T-cell (primary cell): ENCODE measurements at places on chromosomes 5 and 9. TPM values are rescaled to one million over a fixed set of nuclear protein-coding genes. Genes with fewer than 3 reads are reported as not detected.
A peak's percentile ranks its signal among the peaks of the same experiment; 100 is the strongest.

GRCh38 chr9:13628526-13628925, 349.0 kb upstream of the MPDZ start:
- DNase-seq, result no peak
- H3K4me3 ChIP-seq, result no peak overlapping the region
- no peaks in the 10 kb centered on the region for H3K36me3 ChIP-seq

- peak overlapping the region; percentile 44 for H3K4me3 ChIP-seq
- peak; percentile 6 for DNase-seq
- H3K36me3 ChIP-seq, result no peaks in the 10 kb centered on the region
- H3K27me3 ChIP-seq, result no peaks in the 10 kb centered on the region
- H3K27ac ChIP-seq, result peak overlapping the region; percentile 38
Measured at GRCh38 chr9:21443849-21444625, 3.8 kb downstream of the IFNA1 start.

- no peak overlapping the region for H3K4me3 ChIP-seq
- no peak for DNase-seq
- no peaks in the 10 kb centered on the region for H3K4me1 ChIP-seq
- H3K27me3 ChIP-seq, result no peaks in the 10 kb centered on the region
Measured at GRCh38 chr9:109422641-109423040, 75.5 kb downstream of the PTPN3 start.

The NMUR2 gene
- total RNA-seq, result not detected

The ADRB2 gene
- 7.9 TPM for total RNA-seq

DNA sequence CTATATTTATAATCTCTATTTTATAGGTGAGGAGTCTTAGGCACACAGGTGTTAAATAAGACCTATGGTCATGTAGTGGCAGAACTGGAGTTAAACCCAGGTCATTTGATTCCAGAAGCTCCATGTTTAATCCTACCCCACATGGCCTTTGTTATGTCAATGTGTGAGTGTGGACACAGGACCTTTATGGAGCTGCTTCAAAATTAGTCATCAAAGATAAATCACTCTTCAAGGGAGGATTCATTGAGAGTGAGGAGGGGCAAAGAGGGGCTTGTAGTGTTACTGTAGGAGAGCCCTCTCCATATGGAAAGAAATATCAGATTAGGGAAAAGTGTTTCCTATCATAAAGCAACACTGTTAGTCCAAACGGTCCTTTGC, 74.6 kb upstream of the ARRDC3 start:
- H3K4me1 ChIP-seq, result no peaks in the 10 kb centered on the region
- H3K27me3 ChIP-seq, result no peaks in the 10 kb centered on the region
- H3K36me3 ChIP-seq, result no peaks in the 10 kb centered on the region
- H3K27ac ChIP-seq, result no peak overlapping the region
- DNase-seq, result no peak

The YIPF5 gene
- 41.3 TPM for total RNA-seq

DNA sequence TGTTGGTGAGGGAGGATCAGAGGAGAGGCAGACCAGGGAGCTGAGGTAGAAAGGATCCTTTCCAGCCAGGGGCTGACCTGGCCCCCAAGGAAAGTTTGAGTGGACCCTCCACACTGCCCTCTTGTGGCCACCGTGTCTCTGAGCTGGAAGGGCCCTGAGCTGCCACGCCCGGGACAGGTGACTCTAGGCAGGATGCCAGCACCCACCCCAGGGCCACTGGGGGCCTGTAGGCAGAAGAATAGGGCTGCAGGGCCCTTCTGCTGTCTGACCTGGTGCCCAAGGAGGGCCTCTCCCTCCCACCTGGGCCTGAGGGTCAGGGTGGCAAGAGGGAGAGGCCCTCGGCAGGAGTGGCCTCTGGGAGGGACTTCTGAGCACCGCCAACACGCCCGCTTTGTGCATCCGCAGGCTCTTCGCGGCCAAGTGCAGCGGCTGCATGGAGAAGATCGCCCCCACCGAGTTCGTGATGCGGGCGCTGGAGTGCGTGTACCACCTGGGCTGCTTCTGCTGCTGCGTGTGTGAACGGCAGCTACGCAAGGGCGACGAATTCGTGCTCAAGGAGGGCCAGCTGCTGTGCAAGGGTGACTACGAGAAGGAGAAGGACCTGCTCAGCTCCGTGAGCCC, 76.8 kb downstream of the LMX1B start:
- DNase-seq, result no peak
- H3K4me1 ChIP-seq, result no peaks in the 10 kb centered on the region
- peaks cover 74% of the 10 kb centered on the region for H3K27me3 ChIP-seq
- H3K27ac ChIP-seq, result no peak overlapping the region

DNA sequence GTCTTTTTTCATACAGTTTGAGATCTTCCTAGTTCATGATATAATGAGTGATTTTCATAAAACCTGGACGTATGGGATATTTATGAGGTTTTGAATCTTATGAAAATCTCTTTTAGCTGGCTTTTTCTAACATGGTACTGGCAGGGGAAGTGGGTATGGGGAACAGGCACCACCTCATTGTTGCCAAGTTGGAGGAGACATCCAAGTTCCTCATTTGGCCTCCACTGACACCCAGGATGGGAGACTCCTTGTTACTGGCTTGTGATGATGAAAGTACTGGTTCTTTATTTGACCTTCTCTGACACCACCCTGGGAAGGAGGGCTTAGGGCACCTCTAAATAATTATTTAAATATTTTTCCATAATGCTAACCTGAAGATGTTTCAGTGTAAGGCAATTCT, 4.0 kb upstream of the TNPO1 start:
- peaks cover 9% of the 10 kb centered on the region for H3K4me1 ChIP-seq
- no peaks in the 10 kb centered on the region for H3K27me3 ChIP-seq
- DNase-seq, result no peak

- H3K27ac ChIP-seq, result no peak overlapping the region
- H3K4me1 ChIP-seq, result peaks cover 8% of the 10 kb centered on the region
- H3K27me3 ChIP-seq, result no peaks in the 10 kb centered on the region
- no peak overlapping the region for H3K4me3 ChIP-seq
Measured at GRCh38 chr9:97717866-97718265, 20.7 kb upstream of the XPA start.

GRCh38 chr5:163712011-163712410, 206.6 kb downstream of the MAT2B start:
- H3K27me3 ChIP-seq, result no peaks in the 10 kb centered on the region
- H3K4me1 ChIP-seq, result no peaks in the 10 kb centered on the region
- no peak for DNase-seq
- H3K27ac ChIP-seq, result no peak overlapping the region

- H3K4me1 ChIP-seq, result no peaks in the 10 kb centered on the region
- no peak overlapping the region for H3K4me3 ChIP-seq
- H3K27me3 ChIP-seq, result no peaks in the 10 kb centered on the region
Measured at GRCh38 chr5:17157916-17158529, 59.4 kb upstream of the BASP1 start.

GRCh38 chr9:97695995-97696802, 941 bp downstream of the XPA start:
- H3K4me3 ChIP-seq, result peak overlapping the region; percentile 73
- H3K27me3 ChIP-seq, result peaks cover 2% of the 10 kb centered on the region
- H3K27ac ChIP-seq, result peak overlapping the region; percentile 57
- peaks cover 3% of the 10 kb centered on the region for H3K36me3 ChIP-seq
- H3K4me1 ChIP-seq, result peaks cover 31% of the 10 kb centered on the region
- no peak for DNase-seq

GRCh38 chr5:168263121-168263520, 28.3 kb upstream of the WWC1 start:
- no peaks in the 10 kb centered on the region for H3K27me3 ChIP-seq
- no peak overlapping the region for H3K27ac ChIP-seq
- H3K4me1 ChIP-seq, result no peaks in the 10 kb centered on the region
- no peaks in the 10 kb centered on the region for H3K36me3 ChIP-seq
- no peak overlapping the region for H3K4me3 ChIP-seq

The UBE2QL1 gene
- not detected for total RNA-seq

- no peaks in the 10 kb centered on the region for H3K4me1 ChIP-seq
- H3K4me3 ChIP-seq, result no peak overlapping the region
- no peak overlapping the region for H3K27ac ChIP-seq
- peaks cover 10% of the 10 kb centered on the region for H3K27me3 ChIP-seq
- H3K36me3 ChIP-seq, result no peaks in the 10 kb centered on the region
Measured at GRCh38 chr9:109245310-109245897, 75.5 kb downstream of the EPB41L4B start.

DNA sequence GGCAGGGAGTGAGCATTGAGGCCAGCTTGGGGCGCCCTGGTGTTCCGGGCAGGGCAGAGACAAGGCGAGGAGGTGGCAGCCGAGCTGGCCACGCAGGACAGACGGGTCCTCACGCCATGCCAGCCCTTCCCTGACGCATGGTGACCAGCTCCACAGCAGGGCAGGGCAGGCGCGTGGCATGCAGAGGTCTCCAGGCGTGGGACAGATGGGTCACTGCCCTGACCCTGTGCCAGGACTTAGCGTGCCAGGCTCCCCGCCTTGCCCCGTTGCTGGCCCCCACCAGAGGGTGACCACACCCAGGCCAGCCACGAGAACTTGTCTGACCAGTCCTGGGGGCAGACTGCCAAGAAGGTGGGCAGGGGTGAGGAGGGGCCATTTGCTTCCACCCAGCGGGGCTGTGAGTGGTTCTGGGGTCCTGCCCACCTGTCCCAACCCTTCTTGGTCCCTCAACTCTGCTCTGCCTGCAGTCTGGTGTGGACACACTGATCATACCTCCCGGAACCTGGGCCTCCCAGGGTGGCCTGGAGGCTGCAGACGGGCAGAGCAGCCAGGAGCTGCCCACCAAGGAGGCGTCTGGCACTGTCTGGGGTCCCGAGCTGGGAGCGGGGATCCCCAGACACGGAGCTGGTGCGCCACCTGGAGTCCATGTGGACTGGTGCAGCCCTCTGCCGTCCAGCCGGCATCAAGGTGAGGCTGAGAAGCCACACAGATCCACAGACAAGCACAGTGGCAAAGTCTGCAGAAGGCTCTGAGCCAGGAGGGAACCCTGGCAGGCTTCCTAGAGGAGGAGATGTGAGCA, at the start of gene RNF224:
Gene RNF224, plus strand, starts transcription at position 449 of the 799 bp plus-strand sequence. CDS start 834 bp downstream, outside the sequence.
- DNase-seq, result peak; percentile 76
- peaks cover 32% of the 10 kb centered on the region for H3K4me1 ChIP-seq
- H3K36me3 ChIP-seq, result no peaks in the 10 kb centered on the region
- H3K27ac ChIP-seq, result no peak within 1 kb of the TSS
- H3K27me3 ChIP-seq, result no peaks in the 10 kb centered on the region

DNA sequence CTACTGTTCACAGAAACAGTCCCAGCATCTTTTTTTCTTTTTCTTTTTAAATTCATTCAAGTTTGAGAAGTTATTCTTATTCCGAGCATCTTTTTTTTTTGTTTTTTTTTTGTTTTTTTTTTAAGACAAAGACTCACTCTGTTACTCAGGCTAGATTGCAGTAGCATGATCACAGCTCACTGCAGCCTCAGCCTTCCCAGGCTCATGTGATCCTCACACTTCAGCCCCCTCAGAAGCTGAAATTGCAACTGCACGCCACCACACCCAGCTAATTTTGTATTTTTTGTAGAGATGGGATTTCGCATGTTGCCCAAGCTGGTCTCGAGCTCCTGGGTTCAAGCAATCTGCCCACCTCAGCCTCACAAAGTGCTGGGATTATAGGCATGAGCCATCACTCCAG, 36.4 kb upstream of the CHD1 start:
- H3K36me3 ChIP-seq, result no peaks in the 10 kb centered on the region
- DNase-seq, result no peak
- H3K4me3 ChIP-seq, result no peak overlapping the region
- no peaks in the 10 kb centered on the region for H3K4me1 ChIP-seq
- H3K27me3 ChIP-seq, result no peaks in the 10 kb centered on the region
